ENCODE measurements at places on chromosomes 1 and 21. TPM values are rescaled to one million over a fixed set of nuclear protein-coding genes. Genes with fewer than 3 reads are reported as not detected.

The GPR161 gene
- polyA plus RNA-seq, result 10.4 TPM

The ITPKB gene
- 85.7 TPM for polyA plus RNA-seq

The NTNG1 gene
- polyA plus RNA-seq, result 1.3 TPM

The CFHR1 gene
- not detected for polyA plus RNA-seq

The S100A14 gene
- 0.39 TPM for polyA plus RNA-seq

The NRDC gene
- polyA plus RNA-seq, result 110 TPM

Measured in brain (organoid and tissue), 16 donors.